ENCODE measurements at places on chromosomes 11 and 22. TPM values are rescaled to one million over a fixed set of nuclear protein-coding genes. Genes with fewer than 3 reads are reported as not detected.

The MUC5AC gene
- polyA plus RNA-seq: not detected

DNA sequence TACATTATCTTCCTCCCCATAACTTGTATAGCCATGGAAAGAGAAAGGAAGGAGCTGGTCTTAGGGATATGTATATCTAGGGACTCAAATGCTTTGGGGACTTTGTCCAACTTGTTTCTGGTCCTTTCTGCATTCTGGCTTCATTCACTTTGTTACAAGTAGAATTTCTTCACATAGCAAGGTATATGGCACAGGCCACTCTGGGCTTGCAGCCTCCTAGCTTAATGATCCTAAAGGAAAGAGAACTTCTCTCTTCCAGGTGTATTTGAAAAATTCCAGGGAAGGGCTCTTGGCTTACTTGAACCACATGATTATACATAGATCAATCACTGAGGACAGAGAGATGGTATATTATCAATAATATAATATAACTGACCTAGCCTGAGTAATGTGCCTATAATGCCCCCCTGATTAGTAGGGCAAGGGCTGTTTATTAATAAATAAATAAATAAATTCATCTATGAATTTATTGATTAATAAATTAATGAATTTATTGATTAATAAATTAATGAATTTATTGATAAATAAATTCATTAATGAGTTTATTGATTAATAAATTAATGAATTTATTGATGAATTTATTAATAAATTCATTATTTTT is 48.2 kb upstream of the CEP295 start:
- no peak for DNase-seq

DNA sequence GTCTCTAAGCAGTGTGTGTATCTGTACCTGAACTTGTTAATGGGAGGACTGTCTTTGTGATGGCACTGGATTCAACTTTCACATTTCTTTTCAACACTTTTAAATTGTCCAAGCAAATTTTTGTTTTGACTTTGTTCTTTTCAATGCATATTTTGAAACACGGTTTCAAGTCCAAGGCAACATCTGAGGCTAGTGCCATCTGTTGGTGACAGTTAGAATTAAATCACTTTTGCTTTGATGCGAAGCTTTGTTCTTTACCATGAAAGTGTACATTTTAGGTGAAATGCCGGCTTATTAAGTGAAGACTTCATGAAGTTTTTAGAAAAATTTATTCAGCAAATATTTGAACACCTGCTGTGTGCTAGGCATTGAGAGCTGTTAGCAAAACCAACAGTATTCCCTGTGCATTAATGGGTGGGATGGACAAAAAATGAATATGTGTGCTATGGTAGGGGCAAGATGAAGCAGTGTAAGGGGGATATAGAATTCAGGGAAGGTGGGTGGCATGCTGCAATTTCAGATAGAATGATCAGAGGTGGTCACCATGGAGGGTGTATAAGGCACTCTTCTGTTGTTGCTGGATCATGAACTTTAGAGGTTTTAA is 70.2 kb downstream of the DDX10 start:
- DNase-seq: no peak

- peak; percentile 17 for DNase-seq
These were observed 393 bp downstream of the ST13 start for GRCh38 chr22:40855979-40856512.

Data from right renal cortex interstitium (tissue), 3 donors.